ENCODE measurements at places on chromosomes 5 and 9. TPM values are rescaled to one million over a fixed set of nuclear protein-coding genes. Genes with fewer than 3 reads are reported as not detected.

Gene CER1
- total RNA-seq, result not detected

Gene IL31RA
- total RNA-seq, result 0.29 TPM

DNA sequence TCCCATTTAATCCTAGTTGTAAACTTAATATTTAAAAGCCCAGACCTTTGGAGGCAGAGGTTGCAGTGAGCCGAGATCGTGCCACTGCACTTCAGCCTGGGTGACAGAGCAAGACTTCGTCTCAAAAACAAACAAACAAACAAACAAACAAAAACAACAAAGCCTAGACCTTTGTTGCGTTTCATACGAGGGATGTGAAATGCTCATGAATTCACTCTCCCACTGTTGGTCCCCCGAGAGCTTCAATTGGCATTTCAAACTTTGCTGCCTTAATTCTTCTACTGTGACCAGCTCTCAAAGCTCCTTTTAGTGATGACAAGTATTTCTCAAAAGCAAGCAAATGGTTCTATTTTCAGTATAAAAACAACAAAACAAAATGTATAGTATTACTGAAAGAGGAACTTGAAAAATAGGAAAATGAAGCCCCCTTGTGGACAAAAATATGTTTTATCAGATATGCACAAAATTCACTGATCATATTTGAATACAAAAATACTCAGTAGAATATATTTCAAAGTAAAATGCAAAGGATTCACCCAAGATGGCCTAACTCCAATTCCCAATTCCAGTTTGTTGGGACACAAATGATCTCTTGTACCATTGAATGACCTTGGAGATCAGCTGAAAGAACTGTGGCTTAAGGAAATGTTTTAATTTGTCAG, 140.4 kb downstream of the ESM1 start:
- H3K4me3 ChIP-seq, result no peak overlapping the region
- no peaks in the 10 kb centered on the region for H3K36me3 ChIP-seq
- no peaks in the 10 kb centered on the region for H3K4me1 ChIP-seq
- H3K27ac ChIP-seq, result no peak overlapping the region

Gene SUSD3
- total RNA-seq, result 0.75 TPM

GRCh38 chr5:79564798-79565279, 47.4 kb upstream of the TENT2 start:
- H3K4me1 ChIP-seq, result no peaks in the 10 kb centered on the region
- no peak overlapping the region for H3K27ac ChIP-seq
- no peaks in the 10 kb centered on the region for H3K36me3 ChIP-seq
- no peaks in the 10 kb centered on the region for H3K27me3 ChIP-seq

- no peaks in the 10 kb centered on the region for H3K27me3 ChIP-seq
- H3K4me1 ChIP-seq, result no peaks in the 10 kb centered on the region
- DNase-seq, result no peak
These were observed 344.2 kb upstream of the CCNH start for GRCh38 chr5:87756951-87757350.

Gene B4GALT7
- 20.3 TPM for total RNA-seq

DNA sequence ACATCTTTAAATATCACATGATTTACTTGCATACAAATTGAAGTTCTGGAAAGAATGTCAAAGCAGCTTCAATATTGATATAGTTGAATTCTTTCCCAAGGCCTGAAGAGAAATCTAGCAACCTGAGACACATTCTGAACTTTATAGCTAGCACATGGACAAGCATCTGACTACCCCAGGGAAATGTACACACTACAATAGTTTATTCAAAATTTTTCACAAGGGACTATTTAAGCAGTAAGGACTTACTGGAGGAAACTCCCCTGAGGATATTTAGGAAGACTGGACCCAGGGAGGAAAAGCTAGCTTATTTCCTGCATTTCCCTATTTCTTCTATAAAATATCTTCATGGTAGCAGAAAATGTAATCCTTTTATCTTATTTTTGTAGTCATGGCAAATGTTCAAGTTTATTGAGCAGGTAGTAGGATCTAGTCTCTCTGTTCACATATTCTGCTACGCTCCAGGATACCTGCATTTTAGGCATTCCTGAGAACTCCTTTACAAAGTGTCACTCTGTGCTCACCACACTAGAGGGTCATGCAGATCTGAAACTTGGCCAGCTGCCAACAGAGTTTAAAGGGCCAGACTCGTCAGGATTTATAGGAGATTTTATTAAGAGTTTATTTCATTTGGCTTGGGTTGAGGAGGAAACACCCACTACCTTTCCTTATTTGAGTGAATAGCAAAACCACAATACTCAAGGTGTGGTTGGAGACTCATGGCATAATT, 348.4 kb upstream of the FTMT start:
- H3K27ac ChIP-seq, result no peak overlapping the region
- no peaks in the 10 kb centered on the region for H3K27me3 ChIP-seq
- no peaks in the 10 kb centered on the region for H3K36me3 ChIP-seq
- H3K4me1 ChIP-seq, result no peaks in the 10 kb centered on the region
- no peak overlapping the region for H3K4me3 ChIP-seq
- DNase-seq, result peak; percentile 19

All from pancreas (tissue), 10 donors.